ENCODE measurements at places on chromosomes 5 and 9. TPM values are rescaled to one million over a fixed set of nuclear protein-coding genes. Genes with fewer than 3 reads are reported as not detected.

C9 gene
- 0.16 TPM for polyA plus RNA-seq

SPINK4 gene
- not detected for polyA plus RNA-seq

LCN9 gene
- not detected for polyA plus RNA-seq

SH3RF2 gene
- polyA plus RNA-seq: 6.0 TPM

FBP1 gene
- polyA plus RNA-seq: 63.1 TPM

DNA sequence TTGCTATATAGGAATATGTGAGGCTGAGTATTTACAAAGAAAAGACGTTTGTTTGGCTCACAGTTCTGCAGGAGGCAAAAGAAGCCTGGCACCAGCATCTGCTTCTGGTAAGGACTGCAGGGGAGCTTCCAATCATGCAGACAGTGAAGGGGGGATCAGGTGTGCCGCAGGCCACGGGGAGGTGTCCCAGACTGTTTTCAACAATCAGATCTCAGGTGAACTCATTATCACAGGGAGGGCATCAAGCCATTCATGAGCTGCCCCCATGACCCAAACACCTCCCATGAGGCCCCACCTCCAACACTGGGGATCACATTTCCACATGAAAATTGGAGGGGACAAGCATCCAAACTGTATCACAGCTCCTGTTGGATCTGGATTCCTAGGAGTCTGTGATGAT is 30.4 kb upstream of the TRIM14 start:
- no peak for DNase-seq

- no peak for DNase-seq
Measured at GRCh38 chr9:131107760-131108159, 11.4 kb downstream of the AIF1L start.

DNA sequence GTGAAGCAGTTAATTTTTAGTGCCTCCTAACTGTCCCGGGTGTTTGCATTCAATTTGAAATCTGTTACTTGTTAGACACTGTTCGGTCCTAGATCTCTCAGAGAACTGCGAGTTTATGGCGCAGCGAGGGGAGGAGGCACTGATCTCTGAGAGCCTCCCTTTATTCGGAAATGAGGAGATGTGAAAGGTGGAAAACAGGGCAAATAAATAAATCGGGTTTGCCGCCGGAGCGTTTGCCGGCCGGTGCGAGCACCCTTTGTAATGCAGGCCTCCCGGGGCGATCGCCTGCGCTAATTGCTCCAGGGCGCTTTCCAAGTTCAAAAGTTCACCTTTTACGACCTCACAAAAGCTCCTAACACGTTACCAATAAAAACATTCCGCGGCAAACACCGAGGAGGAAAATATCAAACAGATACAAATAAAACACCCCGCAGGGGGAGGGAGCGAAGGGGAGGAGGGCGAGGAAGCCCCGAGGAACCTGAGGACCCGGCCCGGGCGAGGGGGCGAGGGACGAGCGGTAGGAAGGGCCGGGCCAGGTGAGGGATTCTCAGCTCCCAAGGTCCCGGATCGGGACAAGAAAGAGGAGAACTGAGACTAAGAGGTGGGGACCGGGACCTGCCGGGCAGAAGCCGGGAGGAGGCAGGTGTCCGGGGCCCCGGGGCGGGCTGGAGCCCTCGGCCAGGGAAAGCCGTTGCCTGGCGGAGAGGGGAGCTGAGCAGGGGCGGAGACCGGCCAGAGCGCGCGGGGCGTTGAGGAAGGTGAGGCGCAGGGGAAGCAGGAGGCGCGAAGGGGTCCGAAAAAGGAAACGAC is 1.4 kb downstream of the NR6A1 start:
- no peak for DNase-seq

DNA sequence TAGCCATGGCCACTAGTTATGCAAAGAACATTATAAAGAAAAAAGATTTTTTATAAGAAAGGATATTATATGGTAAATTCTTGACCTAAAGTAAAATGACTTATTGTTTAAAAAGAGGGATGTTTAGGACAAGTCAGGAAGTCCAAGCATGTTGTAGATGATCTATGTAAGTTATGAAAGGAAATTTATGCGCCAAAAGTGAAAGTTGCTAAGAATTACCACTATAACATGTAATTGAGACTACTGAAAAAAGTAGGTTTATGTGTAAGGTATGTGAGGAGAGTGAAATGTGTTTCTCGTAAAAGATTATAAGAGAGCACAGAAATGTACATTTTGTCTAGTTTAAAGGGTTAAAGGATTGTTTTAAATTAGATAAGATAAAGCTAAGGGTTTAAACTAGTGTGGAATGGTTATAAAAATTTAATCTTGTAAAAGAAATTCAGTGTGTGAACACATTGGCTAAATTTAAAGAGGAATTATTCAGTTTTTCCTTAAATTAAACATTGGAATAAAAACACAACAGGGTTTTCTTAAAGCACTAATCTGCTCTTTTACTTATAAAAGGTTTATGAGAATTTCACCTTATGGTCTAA is 1100.4 kb upstream of the EDIL3 start:
- DNase-seq: no peak

- no peak for DNase-seq
Measured at GRCh38 chr9:20651939-20652338, 29.6 kb upstream of the MLLT3 start.

GRCh38 chr9:18795947-18796671 is 236.9 kb downstream of the SAXO1 start:
- DNase-seq: no peak
